ENCODE measurements at places on chromosomes 5 and 9. TPM values are rescaled to one million over a fixed set of nuclear protein-coding genes. Genes with fewer than 3 reads are reported as not detected.
A peak's percentile ranks its signal among the peaks of the same experiment; 100 is the strongest.

DNA sequence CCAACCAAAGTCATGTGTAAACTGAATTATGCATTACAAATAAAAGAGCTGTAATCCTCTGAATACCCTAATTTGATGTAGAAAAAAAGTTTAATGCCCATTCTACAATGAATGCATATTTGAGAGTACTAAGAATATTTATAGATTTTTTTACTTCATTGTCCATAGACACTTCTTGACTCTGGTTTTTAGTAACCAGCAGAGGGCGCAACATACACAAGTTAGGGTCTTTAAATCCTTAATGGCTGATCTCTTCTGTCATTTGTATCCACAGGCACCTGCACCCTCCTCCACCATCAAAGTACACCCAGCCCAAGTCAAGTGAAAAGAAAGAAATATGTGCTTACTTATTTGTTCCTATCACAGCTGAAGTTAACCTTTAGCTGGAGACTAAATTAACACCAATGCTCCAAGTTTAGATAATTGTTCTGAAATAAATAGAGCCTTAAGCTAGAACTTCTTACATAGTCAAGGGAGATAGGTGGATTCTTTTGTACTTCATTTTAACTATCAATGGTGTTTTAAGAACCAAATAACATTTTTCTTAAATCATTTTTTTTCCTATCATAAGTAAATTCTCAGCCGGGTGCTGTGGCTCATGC lies 524.2 kb upstream of the DAB2 start:
- DNase-seq: peak; percentile 82

DNA sequence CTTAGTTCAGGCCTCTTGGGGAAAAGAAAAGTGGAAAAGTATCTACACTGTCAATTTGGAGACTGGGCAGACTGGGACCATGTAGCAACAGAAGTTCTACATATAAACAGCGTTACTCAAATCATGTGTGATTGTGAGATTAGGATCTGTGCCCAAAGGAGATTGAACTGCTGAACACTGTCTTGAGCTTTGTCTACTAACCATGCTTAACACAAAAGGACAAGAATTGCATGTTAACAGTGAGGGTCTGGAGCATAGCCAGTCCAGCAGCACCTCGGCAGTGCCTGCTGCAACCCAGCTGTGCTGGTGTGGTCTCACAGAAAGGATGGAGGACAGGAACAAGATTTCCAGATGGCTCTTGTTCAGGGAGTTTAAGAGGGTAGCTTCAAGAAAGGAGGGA lies 5.7 kb downstream of the PAM start:
- DNase-seq: peak; percentile 32

GAPVD1 gene
- 20.3 TPM for total RNA-seq

DNA sequence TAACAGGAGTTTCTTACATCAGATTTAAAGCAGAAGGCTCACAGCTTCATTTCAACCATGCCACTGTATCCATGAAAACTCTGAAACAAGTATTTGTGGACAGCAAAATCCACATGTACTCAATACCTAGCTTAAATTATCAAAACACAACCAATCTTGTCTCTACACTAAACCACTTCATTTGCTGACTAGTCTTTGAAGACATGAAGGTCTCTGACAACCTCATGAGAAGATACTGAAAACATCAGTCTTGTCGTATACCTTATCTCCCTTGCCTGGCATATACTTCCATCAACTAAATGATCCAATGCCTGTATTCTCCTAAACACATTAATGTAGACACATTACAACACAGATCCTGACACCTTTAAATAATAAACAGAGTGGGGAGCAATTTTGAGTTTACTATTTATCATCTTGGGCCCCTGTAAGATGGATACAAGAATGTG lies 2.9 kb downstream of the RPS23 start:
- DNase-seq: no peak

IL13 gene
- total RNA-seq: not detected

GRCh38 chr9:114932502-114932901 lies 2.1 kb upstream of the TNFSF8 start:
- DNase-seq: no peak

ENHO gene
- total RNA-seq: 1.9 TPM

DNA sequence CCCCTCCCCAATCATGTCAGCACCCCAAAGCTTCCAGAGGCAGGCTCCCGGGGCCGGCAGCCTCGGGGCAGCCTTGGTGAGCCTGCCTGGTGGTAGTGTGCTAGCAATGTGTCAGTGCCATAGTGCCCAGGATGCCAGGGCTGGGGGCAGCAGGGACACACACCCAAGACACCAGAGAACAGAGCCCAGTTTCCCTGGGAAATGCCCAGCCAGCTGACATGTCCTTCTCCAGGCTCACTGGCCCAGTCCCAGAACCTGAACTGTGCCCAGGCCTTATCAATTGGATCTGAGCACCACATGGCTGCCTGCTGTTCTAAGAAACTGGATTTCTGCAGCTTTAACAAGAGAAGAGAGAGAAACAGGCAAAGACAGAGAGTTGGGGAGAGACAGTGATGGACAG lies 74.9 kb upstream of the LRRTM2 start:
- no peak for DNase-seq

HTR4 gene
- not detected for total RNA-seq

- no peak for DNase-seq
Observed at GRCh38 chr9:130461218-130461630, 16.5 kb downstream of the ASS1 start.

DNA sequence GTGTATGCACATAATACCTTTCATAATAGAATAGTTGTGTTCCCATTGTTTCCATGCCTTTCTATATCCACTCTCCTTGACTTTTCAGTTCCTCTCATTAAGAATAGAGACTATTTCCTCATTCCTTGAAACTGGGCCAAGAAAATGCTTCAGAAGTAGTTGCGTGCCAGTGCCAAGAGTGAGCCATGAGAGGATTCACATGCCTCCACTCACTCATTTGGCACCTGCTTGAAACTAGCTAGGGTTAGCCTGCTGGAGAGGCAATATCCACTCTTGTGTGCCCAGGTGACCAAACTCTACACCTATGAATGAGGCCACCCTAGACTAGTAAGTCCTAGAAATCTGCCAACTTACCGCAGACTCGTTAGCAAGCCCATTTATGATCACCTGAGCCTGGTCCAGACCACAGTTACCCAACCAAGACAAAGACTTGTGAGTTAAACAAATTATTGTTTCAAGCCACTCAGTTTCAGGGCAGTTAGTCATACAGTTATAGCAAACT lies 276.3 kb downstream of the EPB41L4A start:
- DNase-seq: peak; percentile 36

NKD2 gene
- 2.8 TPM for total RNA-seq

C5 gene
- 4.5 TPM for total RNA-seq

DNA sequence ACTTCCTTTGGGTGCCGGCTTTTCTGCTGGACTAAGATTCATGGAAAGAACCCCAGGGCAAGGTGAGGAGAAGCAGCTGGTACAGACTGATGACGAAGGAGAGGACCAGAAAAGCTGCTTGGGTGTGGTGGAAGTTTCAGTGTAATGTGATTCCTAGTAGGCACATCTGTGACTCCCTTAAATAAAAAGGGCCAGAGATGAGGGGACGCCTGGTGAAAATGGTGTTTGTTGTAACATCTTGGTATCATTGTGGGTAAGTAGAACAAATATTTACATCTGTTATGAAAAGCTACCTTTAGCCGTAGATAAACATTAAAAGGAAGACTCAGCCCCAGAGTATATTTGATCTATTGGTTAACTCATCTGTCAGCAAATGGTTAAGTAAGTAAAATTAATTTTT lies 33.8 kb downstream of the OTULINL start:
- no peak for DNase-seq

GRCh38 chr5:82334085-82334692 lies 56.0 kb upstream of the RPS23 start:
- DNase-seq: no peak

DNA sequence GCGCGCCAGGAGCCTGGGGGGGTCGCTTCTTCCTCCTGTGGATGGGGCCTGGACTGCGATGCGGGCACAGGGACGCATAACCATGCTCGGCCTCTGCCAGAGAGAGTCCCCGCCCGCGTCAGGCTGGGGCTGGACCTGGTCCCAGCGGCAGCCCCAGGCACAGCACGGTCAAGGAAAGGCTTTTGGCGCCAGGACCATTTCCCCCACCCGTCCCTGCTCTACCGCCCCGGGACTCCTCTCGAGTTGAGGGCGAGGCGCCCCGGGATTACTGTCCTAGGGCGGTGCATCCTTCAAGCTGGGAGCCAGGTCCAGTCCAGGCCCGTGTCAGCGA lies 341 bp downstream of the MXD3 start:
- DNase-seq: no peak

- DNase-seq: no peak
Observed at GRCh38 chr9:99556998-99557397, 264.7 kb upstream of the NR4A3 start.

GRCh38 chr5:60779466-60779865 lies 64.6 kb downstream of the ELOVL7 start:
- DNase-seq: no peak

GRCh38 chr5:124544366-124545055 lies 201.9 kb downstream of the ZNF608 start:
- peak; percentile 32 for DNase-seq

- peak; percentile 72 for DNase-seq
Observed at GRCh38 chr9:4293293-4293941, 6.5 kb downstream of the GLIS3 start.

DNA sequence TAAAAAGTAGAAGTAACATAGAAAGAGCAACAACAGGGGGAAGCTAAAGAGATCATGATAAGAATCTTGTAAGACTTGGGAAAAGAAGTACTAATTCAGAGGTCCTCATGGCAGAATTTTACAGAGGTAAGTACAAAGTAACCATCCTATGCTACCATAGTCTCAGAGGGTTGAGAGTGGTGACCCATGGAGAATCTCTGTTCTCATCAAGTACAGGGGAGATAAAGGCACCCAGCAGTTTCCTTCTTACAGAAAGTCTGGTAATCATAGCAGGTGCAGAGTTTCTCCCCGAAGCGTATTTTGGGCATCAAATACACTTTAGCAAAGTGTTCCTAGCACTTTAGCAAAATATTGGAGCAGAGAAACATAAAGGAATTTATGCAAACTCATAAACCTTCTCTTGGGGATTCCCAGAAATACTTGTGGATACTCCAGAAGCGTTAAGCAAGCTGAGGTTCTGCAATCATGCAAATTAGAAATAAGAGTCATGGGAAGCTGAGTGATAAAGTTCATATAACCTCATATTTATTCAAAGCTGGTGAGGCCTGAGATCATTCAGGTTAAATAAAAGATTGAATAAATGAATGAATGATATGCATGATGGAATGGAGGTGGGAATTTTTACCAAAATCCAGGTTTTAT lies 101.0 kb upstream of the SMC2 start:
- no peak for DNase-seq

MARVELD2 gene
- total RNA-seq: 0.08 TPM

- DNase-seq: no peak
Observed at GRCh38 chr9:76898786-76899185, 7.1 kb downstream of the PRUNE2 start.

- no peak for DNase-seq
Observed at GRCh38 chr5:138351056-138351455, 1.4 kb upstream of the KDM3B start.

GRCh38 chr5:163318707-163319106 lies 118.7 kb upstream of the CCNG1 start:
- DNase-seq: no peak

- DNase-seq: no peak
Observed at GRCh38 chr5:157088342-157088990, 20.4 kb downstream of the HAVCR2 start.

DNA sequence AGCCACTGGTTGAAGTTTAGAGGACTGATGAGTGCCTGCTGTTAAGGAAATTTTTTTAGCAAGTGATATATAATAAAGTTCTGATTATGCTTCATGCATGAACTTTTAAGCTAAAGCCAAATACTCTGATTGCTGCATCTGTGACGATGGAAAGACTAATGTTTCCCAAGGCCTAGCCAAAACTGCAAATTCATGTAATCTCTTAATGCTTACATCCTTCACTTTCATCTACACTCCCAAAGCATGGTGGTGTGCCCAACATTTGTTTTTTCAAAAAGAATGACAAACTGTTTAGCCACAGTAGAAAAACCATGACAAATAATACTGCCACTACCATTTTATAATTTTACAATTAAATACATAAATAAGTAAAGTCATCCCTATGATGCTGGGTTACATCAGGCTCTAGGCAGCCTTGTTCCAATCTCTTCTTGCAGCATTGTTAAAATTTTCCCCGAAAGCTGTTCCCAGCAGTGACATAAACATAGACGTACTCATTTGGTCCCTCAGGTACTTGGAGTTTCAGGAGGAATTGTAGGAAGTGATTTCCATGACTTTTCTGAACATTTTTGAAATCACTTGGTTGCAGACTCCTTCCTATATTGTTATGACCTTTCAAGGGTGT lies 625.3 kb upstream of the DMAC1 start:
- no peak for DNase-seq

- DNase-seq: no peak
Observed at GRCh38 chr9:38389313-38389712, 3.2 kb upstream of the ALDH1B1 start.

GRCh38 chr9:27117489-27118135 lies 8.6 kb downstream of the TEK start:
- DNase-seq: peak; percentile 24

AK8 gene
- total RNA-seq: 0.21 TPM

SPINK6 gene
- total RNA-seq: not detected

DNA sequence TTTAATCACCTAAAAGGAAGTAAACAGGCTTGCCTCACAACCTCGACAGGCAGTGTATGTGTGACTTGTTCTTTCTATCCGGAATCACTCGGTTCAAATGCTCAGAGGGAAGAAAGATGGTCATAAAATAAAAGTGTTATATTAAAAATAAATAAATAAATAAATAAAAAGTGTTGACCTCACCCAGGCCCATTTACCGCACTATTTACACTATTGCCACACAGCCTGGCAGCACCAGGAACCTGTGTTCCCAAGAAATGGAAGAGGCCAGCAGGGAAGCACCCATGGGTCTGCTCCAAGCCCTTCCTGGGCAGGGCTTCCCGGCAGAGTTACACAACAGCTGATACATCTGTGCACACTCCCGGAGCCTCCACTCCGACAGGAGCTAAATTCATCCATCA lies 127.9 kb downstream of the EFNA5 start:
- DNase-seq: peak; percentile 87

DNA sequence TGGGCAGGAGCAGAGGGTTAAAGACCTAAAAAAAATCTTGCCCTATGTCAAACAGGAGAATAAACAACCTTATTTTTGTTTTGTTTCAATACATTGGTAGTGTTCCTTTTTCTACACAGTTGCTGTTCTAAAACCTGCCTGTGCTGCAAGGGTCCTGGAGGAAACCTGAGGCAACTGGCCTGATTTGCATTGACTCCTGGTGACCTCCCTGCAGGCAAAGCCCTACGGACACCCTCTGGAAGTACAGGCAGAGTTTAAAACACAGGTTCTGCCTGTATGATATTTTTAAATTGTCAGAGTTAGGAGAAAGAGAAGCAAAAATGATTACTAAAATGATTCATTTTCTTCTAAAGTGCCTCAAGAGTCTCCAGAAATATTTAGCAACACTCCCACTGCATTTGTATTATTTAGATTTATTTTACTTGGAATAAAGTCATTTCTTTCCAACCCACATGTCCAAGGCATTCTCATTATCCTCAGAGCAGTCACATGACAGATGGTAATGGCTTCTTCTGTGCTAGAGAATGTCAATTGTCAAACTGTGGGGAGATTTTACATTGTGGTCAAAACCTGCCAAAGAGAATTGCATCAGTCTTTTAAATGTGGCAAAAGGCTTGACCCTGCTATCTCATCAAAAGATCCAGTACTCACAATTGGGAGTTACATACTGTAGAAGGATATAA lies 559.6 kb downstream of the CETN3 start:
- no peak for DNase-seq
